Left forelimb (tissue), 1 donor: ENCODE measurements at places on chromosomes 3 and 15.

- DNase-seq = no peak
Measured at GRCh38 chr15:68346979-68347378, 69.4 kb downstream of the FEM1B start.

GRCh38 chr3:124780761-124781475 is 50.7 kb downstream of the UMPS start:
- peak; percentile 84 for DNase-seq

- no peak for DNase-seq
Measured at GRCh38 chr3:102078854-102079808, 229.8 kb downstream of the NFKBIZ start.

DNA sequence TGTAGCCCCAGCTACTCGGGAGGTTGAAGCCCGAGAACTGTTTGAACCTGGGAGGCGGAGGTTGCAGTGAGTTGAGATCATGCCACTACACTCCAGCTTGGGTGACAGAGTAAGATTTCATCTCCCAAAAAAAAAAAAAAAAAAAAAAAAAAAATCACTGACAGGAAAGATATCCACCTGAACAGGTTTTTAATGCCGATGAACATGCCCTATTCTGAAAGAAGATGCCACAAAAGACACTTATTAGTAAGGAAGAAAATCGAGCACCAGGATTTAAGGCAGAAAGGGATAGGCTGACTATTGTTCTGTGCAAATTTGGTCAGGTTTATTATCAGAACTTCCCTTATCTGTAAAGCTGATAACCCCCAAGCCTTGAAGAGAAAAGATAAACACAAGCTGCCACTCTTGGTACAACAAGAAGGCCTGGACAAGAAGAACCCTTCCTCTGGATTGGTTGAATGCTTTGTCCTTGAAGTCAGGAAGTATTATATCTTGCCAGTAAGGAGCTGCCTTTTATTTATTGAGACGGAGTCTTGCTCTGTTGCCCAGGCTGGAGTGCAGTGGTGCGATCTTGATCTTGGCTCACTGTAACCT is 2.7 kb upstream of the PARP16 start:
- no peak for DNase-seq

DNA sequence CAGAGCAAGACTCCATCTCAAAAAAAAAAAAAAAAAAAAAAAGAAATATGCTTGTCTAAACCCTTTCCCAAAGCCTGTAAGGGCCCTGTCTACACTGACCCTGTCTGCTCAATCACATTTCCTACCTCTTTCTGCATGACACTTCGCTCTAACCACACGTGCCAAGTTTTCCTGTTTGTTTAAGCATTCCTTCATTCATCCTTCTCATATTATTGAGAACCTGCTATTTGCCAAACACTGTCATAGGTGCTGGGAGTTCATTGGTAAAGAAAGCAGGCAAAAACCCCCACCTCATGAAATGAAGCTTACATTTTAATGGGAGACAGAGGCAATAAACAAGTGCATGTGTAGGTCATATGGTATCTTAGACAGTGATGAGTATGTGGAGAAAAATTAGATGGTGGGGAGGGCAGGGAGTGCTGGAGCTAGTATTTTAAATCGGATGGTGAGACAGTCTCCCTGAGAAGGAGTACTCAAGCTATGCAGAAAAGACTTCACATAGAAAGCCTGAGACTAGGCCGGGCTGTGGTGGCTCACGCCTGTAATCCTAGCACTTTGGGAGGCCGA is 48.0 kb downstream of the B3GNT5 start:
- no peak for DNase-seq

DNA sequence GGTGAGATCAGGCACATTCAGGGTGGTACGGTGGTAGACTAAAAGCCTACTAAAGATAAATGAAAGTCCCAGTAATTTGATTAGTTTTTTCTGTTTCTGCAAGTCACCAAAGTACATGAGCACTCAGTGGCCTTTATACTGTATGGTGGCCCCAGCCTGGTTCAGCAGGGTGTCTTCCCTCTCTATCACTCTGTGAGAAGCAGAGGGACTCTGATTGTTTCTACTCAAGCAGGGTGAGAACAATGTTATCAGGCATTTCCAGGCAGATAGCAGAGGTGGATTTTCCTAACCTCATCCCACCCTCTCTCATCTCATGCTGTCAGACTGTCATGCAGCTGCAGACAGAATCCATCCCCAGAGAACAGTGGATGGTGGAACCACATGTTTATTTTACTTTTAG is 71.5 kb upstream of the BFSP2 start:
- no peak for DNase-seq
